NCI-H2081 (cell line): ENCODE measurements at places on chromosomes 5 and 9.

DNA sequence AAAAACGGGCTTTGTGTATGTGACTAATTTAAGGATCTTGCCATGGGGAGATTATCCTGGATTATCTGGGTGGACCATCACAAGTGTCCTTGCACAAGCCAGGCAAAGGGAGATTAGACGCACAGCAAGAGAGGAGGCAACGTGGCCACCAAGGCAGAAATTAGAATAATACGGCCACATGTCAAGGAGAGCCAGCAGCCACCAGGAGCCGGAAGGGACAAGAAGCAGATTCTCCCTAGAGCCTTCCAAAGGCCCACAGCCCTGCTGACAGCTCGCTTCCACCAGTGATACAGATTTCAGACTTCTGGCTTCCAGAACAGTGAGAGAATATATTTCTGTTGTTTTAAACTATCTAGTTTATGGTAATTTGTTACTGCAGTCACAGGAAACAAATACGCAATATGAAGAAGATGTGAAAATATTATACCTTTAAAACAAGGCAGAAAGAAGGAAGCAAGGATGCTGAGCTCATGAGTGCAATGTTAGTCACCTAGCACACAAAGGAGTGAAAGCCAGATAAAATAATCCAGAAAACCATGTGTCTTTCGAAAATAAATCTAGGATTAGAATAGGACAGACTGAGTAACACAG, 28.7 kb upstream of the F2RL1 start:
- DNase-seq: no peak

DNA sequence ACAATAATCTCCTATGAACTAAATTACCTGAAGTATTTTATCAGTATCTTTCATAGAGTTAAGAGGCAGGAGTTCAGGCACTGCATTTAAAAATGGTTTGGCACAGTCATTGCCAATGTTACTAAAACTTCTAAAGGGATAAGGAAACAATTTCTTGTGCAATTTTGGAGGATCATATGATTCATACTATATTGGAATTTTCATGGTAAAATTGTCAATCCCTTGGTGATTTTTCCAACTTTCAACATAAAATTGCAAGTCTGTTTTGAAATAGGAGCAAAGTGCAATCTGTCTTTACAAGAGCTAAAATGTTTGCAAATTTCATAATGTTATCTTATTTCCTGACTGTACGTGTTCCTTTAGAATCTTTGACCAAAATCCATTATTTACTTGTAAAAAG, 211.1 kb downstream of the DMRTA1 start:
- DNase-seq: no peak

DNA sequence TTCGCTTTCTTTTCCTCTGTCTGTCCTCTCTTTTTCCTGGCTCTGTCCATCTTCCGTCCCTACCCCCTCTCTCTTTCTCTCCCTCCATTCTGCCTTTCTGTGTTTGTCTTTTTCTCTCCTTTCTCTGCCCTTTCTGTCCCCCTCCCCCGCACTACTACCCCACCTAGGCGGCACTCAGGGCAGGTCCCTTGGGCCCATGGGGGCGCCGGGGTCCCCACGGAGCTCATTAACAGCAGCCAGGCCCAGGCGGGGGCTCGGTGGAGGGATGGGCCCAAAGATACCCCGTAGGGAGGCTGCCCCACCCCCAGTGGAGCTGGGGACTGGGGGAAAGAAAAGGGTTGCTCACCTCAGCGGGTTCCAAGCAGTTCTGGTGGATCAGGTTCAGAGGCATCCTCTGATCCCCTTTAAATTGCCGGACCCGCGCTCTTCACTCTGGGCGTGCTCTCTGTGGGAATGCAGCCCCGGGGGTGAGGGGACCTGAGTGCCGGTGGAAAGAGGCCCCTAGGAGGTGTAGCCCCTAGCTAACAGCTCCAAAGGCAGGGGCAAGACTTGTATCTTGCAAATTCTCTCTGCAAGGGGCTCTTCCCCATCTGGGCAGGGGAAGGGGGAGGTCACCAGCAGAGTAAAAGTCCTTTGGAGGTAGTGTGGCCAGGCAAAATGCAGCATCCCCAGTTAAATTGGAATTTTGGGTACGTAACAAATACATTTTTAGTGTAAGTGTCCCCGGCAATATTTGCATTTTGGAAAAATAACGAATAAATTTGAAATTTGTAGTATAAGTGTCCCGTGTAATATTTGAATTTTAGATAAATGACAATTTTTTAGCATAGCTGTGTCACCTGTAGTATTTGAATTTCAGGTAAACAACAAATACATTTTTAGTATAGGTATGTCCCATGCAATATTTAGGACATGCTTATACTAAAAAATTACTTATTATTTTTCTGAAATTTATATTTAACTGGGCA, 7.4 kb downstream of the LHX2 start:
- DNase-seq: no peak

DNA sequence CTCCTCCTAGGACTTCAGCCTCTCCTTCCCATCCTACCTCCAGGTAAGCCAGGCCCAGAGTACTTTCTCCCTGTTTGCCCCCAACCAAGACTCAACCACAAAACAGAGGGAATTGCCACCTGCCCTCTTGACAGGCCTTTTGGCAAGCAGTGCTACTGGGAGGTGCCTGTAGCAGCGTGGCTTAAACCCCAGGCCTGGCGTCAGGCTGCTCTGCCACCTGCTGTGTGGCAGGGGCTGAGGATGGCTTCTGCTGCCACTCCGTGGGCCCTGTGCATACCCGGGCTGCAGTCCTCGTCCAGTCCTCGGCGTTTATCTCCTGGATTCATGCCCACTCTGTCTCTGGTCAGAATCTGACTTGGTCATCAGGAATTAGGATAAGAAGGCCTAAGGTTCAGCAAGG, 163.1 kb downstream of the PAX5 start:
- DNase-seq: peak; percentile 74

DNA sequence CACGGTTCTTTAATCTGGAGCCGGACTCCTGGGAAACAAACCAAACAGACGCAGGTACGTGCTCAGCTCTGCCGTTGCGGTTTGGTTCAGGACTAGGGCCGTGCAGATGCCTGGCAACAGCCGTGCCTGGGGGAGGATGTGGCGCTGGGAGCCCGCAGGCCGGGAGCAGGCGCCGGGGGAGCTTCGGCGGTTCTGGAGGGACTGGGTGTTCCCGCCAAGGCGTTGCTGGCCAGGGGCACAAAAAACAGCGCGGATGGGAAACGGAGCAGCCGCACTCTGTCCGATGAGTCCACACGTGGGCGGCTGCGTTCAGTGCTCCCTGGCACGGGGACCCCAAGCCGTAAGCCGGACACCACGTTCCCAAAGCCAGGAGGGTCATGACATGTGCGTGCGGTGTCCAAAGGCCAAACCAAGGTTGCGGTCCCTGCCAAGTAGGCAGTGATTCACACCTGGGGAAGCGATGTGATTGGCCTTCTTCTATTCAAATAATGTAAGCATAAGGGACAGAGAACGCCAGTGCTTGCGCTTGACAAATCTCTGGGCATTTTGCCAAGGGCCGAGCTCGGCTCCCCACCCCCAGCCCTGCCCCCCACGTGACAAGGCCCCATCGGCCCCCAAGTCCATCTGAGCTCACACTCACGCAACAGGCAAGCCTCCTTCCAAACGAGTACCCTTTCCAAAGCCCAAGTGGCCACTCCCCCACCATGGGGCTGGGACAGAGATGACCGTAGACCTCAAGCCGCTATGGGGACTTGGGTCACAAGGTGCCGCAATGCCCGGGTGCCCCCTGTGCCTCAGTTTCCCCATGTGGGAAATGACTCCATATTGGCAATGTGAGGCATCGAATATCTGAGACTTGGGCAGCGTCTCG, 49.7 kb upstream of the NKD2 start:
- peak; percentile 43 for DNase-seq

DNA sequence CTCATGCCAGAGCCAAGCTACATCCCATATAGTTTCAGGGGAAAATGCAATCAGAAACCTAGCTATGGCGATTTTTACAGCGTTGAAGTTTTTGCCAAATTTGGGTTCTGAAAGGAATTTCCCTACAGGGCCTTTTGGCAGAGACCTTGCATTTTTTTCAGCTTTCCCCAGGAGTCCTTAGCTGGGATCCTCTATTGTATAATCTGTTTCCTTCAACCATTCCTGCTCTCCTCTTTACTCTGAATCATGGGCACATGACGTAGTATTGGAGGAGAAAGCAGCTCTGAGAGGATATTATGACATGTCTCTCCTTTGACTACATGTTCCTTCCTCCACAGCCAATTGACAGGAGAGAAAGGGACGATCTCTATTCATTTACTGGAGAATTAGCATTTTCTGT, 118.5 kb upstream of the ERCC6L2 start:
- DNase-seq: no peak

- DNase-seq: peak; percentile 3
These were observed 12.4 kb upstream of the CYFIP2 start for GRCh38 chr5:157253547-157253946.

GRCh38 chr5:8919096-8919495, 626.8 kb downstream of the SEMA5A start:
- DNase-seq: no peak

DNA sequence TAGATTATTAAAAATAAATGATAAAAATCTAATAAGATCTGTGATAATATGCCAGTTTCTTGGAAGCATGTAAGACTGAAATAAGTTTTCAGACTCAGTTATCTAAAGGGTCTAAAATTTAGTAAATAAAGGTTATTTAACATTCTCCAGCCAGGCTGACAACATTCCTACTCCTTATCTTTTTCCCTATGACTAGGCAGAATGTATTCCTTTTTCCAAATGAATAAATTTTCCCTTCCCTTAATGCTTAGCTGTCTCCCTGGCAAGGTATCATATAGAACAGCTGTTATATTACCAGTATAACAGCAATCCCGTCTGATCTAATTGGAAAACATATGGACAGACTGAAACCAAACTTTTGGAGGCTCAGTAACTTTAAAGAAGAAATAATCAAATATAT, 13.0 kb downstream of the MEGF9 start:
- no peak for DNase-seq

DNA sequence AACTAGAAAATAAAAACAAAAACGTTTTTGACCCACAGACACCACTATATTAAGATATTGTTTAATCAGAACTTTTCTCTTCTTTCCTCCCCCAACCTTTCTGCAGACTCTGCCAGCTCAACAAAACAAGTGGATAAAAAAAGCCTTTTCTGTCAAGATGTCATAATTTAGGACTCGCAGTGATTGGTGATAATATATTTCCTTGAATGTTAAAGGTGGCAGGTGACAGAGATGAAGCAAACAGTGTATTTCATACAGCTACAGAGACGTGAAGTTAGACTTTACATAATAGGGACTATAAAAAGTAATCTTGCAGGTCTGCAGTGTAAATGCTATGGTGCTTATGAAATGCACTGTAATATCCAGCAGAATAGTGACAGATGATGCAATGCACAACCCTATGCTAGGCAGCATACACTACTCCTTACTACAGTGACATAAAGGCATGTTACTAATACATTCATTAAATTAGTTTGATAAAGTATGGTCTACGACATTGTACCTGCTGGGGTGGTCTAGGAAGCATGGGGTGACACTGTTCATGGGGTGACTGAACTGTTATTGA, 326.7 kb upstream of the GRAMD2B start:
- DNase-seq: no peak

DNA sequence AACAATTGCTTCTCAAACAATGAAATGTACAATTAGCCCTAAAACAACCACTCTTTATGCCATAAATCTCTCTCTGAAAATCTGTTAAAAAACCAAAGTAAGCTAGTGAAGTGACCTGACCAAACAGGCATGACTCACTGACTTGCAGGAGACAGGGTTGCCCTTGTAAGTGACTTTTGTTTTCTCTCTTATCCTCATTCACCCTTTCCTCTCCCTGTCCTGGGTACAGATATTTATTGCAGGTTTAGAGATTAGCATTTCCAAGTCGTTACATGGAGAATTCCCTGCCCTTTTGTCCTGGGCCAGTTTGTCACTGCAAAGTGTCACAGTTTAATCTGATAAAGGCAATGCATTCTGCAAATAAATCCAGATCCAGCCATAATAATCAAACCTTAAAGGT, 484.2 kb downstream of the IRX1 start:
- DNase-seq: no peak

GRCh38 chr5:154728939-154729588, 26.1 kb upstream of the LARP1 start:
- DNase-seq: no peak

GRCh38 chr5:133381571-133382365, 230.6 kb downstream of the FSTL4 start:
- no peak for DNase-seq

DNA sequence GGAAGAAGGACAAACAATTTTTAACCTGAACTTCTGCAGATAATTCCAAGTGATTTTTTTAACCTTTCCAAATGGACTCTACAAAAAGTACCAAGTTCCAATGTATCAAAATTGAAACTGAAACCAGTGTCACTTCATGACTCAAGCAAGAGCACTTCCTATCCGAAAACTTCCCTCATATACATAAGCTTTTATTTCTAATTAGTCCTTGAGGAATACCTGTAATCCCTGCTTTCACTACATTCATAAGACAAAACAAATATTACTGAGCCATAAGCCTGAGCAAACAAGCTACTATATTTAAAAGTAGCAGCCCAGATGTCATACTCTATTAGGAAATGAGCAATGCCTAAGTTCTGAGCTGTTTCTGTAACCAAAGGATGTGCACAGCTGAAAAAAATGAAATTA, 224.4 kb downstream of the EBF1 start:
- DNase-seq: no peak

DNA sequence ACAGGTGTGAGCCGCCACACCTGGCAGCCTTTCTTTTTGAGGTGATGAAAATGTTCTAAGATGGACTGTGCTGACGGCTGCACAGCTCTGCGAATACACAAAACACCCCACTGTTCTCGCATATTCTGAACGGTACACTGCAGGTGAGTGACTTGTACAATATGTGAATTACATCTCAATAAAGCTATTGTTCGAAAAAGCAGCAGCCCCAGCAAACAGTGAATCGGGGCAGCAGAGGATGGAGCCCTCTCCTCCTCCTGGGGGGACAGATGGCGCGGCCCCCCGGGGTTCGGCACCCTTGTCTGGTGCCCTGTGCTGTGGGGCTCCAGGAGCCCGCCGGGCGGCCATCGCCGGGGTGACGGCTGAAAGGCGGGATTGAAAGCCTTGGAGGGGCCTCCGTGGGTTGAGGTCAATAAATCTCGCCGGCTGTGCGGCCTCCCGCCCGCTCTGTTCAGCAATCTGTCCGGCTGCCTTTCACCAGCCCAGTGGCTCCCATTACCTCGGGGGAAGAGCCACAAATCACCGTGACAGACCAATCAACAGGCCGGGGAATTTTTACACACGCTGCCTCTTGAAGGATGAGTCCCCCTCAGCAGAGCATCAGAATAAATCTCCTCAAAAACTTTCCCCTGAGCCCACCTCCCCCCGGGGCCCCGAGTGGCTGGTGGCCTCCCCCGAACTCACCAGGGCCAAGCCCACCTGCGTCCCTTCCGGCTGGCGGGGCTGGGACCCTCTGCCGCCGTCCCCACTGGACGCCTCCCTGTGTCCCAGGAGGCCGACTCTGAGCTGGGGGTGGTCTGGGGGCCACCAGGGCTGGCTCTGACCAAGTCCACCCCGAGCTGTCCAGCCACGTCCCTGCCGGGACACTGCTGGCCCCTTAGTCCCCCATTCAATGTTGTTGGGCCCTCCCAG, 37.8 kb upstream of the TMEM250 start:
- DNase-seq: no peak
